ENCODE measurements at places on chromosomes 3 and 15.

DNA sequence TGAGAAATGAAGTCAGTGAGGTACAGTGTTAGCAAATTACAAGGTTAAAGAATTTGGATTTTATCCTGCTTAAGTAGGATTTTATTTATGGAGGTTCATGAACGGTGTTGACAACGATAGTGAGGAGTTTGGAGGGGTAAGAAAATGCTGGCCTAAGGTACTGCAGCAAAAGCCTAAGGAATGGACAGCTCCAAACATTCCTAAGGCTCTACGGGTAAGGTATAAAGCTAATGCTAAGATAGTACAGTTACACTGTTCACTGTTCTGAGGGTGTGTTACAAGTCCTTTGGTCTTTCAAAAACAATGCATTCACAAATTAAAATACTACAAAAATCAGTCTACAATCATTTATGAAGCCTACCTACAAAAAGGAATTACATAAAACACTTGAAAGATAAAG is 7.3 kb downstream of the MTMR10 start:
- DNase-seq: no peak

GRCh38 chr3:189455009-189455408 is 176.2 kb upstream of the TP63 start:
- no peak for DNase-seq

DNA sequence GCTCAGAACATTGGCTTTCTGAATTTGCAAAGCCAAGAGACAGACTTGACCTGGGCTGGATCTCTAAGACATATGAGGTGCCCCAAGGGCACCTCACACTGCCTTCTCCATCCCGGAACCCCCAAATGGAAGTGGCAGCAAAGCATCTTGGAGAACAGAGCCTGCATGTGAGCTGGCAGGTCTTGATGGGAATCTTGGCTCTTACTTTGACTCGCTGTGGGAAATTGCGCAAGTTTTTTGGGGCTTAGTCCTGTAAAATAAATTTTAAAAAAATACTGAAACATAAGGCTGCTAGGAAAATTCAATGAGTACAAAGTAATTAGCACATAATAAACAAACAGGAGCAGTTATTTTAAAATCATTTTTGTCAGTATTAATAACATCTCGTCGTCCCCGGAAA is 13.7 kb upstream of the SEC22A start:
- DNase-seq: no peak

DNA sequence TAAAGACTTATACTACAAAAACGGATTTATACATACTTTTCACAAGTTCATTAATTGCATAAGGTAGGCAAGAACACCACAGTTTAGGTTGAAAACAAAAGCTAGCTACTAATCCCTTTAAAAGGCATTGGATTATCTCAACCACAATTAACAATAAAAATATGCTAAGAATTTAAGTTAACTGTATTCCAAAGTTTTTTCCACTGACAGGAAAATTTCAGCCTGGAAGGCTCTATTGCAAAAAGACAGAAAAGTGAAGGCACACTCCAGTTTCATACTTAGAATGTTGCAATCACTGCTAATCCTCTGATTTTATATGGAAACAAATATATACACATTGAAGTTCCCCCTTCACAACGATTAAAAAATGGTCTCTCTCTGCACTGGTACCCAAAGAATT is 71.5 kb downstream of the TJP1 start:
- DNase-seq: no peak

DNA sequence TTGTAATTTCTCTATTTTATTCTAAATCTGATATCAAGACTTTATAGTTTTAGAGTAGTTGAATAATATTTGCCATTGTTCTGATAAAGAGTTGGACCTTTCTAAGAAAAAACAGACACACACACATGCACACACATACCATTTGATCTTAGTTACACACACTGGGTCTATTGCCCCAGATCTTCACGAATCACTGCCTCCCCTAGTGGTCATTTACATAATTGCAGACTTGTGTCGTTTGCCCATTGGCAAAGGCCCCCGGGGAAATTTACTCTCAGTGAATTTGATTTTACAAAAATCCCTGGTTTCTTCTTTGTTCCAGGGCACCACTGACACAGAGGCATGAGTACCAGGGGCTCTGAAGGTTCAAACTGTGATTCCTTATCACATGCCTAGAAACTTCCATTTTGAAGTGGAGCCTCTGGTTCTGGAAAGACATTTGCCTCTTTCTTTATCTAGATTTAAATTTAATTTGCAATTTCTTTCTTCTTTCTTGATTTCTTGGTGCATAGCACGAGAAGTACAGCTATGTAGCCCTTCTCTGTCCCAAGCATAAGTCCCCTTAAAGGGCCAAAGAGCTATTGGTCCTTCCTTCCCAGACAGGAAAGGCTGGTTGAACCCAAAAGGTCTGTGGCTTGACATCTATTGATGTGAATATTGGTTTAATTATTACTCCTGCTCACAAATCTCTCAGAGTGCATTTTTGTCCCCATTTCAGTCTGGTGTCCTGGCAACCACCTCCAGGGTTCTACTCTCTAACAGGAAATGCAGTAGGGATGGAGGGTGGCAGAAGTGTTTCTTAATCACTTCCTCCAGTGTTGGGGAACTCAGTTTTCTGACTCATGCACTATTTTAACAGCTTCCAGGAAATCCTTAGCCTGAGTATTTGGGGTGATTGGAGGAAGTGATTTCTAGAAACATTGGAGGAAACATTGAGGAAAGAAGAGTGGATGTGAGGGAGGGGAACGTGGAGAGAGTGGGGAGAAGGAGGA is 32.4 kb upstream of the SLC6A11 start:
- no peak for DNase-seq

GRCh38 chr3:42501681-42502428 is 588 bp upstream of the VIPR1 start:
- DNase-seq: no peak

- DNase-seq: no peak
These were observed 31.5 kb upstream of the FAM81A start for GRCh38 chr15:59406446-59406845.

- no peak for DNase-seq
These were observed 848 bp upstream of the GOLGA8B start for GRCh38 chr15:34584330-34584668.

- no peak for DNase-seq
These were observed 103.6 kb upstream of the ABHD17C start for GRCh38 chr15:80591471-80591870.

GRCh38 chr15:76730262-76730661 is 174.9 kb downstream of the SCAPER start:
- no peak for DNase-seq

DNA sequence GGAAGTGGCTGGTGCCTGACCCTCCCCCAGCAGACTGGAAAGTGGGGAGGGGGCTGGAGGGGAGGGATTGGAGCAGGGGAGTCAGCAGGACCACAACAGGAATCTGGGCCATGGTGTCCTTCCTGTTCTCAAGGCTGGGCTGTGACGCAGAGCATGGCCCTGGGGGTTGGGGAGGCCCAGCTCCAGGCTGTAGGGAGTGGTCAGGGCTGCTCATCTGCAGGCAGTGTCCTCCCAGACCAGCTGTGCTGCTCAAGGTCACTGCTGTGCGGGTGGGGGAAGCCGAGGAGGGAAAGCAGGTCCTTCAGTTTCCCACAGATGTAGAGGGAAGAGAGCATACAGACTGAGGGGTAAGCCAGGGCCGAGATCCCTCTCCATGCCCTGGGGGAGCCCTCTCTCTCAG is 40.7 kb downstream of the CYP11A1 start:
- DNase-seq: no peak

DNA sequence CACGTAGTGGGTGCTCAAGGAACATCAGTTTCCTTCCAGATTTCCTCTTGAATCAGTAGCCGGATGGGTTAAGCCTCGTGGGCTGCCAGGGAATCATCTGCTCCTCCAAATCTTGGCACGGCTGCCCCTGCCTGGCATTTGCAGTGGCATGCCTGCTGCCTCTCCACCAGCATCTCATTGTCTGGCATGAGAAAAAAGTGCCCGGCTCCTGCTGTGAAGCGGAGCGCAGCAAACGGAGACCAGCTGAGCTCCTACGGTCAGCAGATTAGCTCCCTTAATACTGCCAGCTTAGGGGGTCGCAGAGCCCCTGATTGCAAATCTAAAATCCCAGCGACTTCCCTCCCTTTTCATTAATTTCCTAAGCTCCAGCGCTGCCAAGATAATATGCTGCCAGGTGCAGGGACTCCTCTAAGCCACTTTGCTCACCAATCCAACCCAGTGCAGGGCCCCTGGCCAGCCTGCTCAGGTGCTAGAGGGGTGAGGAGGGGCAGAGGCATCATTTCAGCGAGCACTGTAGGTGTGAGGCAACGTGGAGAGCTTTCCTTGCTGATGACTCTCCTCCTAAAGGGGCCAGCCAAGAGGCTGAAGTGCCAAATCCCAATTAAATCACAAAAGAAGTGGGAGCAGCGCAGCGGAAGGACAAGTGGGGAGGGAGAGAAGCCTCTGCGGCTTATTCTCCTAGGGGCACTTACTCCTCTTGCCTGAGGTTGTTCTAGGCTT is 49.6 kb upstream of the ST8SIA2 start:
- no peak for DNase-seq

DNA sequence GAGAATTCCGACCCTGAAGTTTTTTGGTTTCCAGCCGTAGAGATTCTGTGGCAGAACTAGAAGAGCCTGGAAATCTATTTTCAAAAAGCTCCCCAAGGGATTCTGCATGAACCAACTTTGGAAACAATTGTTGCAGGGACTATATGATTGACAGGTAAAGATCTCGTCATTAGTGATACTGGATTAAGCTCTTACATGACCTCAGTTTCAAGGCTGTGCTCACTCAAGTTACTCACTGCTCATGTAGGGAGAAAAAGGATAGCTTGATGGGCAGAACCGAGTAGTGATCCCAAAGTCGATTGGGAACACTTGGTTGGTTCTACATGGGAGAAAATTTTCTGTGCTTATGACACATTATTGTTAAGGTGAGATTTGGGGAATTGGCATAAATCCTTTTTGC is 142.3 kb upstream of the RASGRP1 start:
- no peak for DNase-seq

DNA sequence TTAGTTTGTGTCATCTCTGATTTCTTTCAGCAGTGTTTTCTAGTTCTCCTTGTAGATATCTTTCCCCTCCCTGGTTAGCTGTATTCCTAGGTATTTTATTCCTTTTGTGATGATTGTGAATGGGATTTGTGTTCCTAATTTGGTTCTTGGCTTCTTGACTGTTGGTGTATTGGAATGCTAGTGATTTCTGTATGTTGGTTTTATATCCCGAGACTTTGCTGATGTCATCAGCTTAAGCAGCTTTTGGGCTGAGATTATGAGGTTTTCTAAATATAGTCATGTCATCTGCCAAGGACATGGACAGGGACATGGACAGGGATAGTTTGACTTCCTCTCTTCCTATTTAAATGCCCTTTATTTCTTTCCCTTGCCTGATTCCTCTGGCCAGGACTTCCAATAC is 35.8 kb downstream of the MYO9A start:
- no peak for DNase-seq

- no peak for DNase-seq
These were observed 8.0 kb upstream of the CCDC33 start for GRCh38 chr15:74227968-74228722.

- DNase-seq: no peak
These were observed 5.2 kb downstream of the SOX2 start for GRCh38 chr3:181716966-181717365.

- no peak for DNase-seq
These were observed 219.6 kb downstream of the THSD4 start for GRCh38 chr15:71334873-71335272.

DNA sequence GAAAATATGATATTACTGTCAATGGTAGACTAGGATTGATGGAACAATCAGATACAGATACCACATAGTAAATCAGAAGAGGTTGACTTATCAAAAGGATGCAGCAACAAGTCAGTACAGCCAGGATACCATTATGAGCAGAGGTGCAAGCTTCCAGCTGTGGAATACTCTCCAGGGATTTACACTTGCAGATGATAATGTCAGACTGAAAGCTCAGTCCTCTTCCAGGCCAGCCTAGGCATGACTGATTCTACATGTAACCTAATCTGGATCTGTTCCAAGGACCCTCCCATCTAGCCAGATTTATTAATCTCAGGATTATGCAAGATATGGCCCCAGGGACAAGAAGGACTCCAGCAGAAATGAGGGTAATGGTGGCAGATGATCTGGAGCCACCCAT is 8.2 kb downstream of the FILIP1L start:
- no peak for DNase-seq

DNA sequence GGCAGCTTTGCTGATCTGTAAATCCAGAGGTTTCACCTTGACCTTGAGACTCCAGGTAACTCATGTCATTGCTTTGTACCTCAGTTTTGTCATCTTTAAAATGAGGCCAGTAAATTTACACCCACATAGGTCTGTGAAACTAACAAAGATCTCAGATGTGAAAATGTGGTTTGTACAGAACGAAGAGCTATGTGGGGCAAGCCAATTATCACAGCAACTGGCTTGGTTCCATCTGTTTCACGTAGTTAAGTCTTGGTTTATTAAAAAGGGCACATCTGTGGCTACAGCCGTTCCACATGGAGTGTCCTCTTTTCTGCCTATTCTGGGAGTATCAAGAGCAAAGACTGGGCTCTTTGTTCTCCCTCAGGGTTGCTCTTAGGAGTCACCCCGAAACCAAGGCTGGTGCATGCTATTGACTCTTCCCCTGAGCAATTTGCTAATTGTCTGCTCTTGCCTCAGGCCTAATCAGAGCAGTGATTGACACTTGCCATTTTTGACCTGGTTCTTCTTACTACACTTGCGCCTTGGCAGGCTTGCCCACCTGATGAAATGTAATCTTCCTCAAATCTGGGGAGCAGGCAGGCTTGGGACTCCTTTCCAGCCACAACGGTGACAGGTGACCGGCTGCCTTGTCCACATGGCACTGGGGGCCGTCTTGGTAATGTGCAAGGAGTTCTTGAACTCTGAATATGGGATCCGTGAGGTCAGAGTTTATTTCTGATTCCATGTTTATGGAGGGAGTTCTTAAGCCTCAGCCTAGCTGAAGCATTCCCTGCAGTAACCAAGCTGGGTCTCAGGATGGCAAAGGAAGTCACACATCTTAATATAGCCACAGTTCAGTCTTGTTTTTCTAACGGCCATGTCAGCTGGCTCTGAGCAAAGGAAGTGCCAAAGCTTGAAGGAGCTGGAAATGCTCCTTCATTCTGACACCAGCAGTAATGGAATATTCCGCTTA is 40.1 kb downstream of the EAF1 start:
- no peak for DNase-seq

DNA sequence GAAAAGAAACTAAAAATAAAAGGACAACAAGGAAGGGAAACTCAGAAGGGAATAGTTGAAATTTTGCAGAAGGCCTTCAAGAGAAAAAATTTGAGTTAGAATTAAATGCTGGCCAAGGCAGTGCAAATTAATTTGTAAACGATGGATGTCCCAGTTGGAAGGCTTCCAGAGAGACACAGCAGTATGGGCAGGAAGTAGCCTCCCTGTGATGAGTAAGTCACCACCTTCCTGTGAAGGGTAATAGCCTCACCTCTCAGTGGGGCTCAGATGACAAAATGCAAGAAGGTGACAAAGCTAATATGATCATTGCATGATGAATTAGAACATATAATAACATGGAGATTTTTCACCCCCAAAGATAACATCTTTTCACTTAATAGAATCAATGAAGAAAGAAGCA is 27.3 kb upstream of the TMCO5A start:
- DNase-seq: no peak

- DNase-seq: no peak
These were observed 408.1 kb upstream of the ZNF385D start for GRCh38 chr3:22159004-22159695.

All from SHP77 treated with DMSO at 0.1 percent for 48 hours (cell line).